ENCODE measurements at places on chromosomes 12 and 14.

GRCh38 chr12:112096070-112096469 lies 12.5 kb downstream of the NAA25 start:
- no peak for DNase-seq

GRCh38 chr12:43551971-43552559 lies at the start of gene ADAMTS20:
Gene ADAMTS20, minus strand, starts transcription at chr12:43552203. Its CDS starts 282 bp downstream, at chr12:43551921.
- DNase-seq = no peak

- DNase-seq = no peak
These were observed 272.3 kb downstream of the TMTC2 start for GRCh38 chr12:82958966-82959365.

DNA sequence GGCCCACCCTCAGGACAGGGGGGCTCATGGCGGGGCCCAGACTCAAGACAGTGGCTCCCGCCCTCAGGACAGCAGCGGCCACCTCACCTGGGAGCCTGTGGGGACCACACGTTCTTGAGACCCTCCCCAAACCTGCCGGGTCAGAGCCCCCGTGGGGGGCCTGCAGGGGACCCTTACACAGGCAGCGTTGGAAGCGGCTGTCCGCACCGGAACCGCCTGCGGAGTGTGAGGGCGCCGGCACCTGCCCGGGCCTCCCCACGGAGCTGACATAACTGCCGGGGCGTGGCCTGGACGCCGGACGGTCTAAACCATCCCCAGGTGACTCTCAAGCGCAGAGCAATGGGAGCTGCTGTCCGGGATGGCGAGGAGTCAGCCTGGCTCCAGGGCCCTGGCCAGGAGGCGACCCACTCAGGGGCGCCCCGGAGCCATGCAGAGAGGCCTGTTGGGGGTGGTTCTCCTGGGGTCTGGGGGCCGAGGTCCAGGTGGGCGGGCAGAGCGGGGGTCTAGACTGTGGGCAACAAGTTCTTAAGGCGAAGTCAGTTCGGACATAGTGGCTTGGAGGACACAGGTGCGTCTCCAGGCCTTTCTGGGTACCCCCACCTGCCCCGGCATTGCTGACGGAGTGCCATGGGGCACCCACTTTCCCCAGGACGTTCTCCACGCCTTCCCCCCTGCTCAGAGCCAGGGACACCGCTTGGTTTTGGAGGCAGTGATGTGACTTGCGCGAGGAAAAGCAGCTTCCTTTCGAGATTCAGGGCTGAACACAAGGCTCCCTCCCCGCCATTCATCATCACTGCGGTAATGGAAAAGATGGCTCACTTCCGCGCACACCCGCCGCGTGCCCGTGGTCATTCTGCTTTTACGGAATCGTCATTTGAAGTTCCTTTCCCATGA lies 23.2 kb downstream of the GALNT9 start:
- DNase-seq = no peak

GRCh38 chr14:66359500-66359899 lies 126.7 kb upstream of the CCDC196 start:
- peak; percentile 58 for DNase-seq

- no peak for DNase-seq
These were observed 220.4 kb upstream of the GARIN6 start for GRCh38 chr12:99427104-99427503.

DNA sequence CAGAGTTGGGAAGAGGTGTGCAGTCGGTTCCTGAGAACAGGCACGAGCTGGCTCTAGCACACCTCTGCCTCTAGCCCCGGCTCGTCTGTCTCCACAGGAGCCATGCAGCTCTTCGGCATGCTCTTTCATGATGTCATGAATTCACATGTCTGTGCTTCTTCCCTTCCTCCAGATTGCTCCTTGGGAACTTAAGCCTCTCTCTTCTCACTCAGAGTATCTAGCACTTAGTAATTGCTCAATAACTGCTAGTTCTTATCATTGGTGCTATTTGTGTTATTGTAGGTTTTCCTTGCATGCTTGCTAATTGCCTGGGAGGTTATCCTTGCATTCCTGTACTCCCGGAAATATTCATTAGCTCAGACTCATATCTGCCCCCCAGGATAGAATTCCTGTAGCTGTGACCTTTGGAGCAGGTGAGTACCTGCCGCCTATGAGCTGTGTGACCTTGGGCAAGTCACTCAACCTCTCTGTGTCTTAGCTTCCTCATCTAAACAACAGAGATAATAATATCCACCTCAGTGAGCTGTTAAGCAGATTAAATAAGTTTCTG lies 19.5 kb downstream of the FAM181A start:
- no peak for DNase-seq

DNA sequence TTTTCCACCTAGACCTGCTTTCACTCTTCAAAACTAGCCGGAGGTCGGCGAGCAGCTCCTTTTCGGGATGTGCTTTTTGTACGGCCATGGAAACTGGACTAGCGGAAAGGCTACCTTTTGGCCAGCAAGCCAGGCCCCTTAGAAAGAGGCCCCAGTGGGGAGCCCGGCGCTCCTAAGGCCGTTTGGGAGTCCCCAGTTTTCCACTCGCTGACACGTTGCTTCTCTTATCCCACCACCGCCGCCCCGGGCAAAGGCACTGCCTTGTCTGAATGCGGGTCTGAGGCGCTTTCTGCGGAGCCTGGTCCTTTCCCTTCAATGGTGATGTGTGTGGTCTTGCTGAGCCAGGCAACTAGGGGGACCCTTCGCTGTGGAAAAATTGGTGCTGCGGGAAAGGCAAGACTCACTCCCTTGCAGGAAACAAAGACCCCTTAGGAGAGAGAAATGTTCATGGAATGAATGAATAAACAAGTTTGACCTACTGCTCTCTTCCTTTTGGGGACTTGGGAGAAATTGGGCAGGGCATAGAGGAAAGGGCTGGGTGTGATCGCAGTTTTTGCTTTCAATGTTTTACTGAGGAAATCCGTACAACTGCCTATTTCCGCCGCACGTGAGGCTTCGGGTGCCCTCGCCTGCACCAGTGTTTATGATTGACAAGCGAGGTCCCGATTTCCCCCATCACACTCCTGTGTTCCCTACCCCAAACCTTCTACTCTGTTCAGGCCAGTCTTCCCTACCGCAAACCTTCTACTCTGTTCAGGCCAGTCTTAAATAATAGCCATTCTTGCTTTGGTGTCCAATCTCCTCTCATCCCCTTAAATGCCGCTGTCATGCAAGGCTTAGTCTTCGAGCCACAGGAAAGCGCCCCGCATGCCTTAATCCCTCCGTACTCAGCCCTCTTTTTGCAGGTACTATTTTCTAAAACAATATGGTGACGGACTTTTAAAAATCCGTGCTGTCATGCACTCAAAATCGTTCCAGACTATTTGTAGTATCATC lies 1.0 kb upstream of the SLC38A2 start:
- no peak for DNase-seq

DNA sequence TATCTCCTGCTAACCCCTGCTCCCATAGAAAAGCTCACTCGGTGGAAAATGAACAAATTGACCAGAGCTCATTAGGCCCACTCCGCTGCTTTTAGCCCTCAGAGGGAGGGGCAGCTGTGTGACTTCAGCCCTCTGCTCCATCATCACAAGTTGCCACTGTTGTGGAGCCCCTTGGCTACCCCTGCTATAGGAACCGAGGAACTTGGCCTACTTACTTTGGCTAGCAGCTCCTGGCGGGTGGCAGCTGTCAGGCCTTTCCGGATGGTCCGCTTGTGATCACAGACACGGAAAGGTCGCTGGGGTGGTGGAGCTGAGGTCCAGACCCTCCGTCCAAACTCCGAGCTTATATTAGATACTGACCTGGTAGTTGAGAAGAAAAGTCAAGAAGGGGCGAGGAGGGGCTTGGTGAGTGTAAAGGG lies 612 bp downstream of the CIDEB start:
- no peak for DNase-seq

GRCh38 chr12:28988325-28988704 lies 160.8 kb upstream of the FAR2 start:
- no peak for DNase-seq

- no peak for DNase-seq
These were observed 657.6 kb downstream of the MED13L start for GRCh38 chr12:115619889-115620288.

GRCh38 chr12:112418608-112419296 lies at the start of gene PTPN11:
Gene PTPN11, plus strand, starts transcription at chr12:112418947. Its CDS starts 165 bp downstream, at chr12:112419112.
- DNase-seq = peak; percentile 87

GRCh38 chr12:76142305-76142704 lies 57.8 kb upstream of the NAP1L1 start:
- DNase-seq = peak; percentile 6

DNA sequence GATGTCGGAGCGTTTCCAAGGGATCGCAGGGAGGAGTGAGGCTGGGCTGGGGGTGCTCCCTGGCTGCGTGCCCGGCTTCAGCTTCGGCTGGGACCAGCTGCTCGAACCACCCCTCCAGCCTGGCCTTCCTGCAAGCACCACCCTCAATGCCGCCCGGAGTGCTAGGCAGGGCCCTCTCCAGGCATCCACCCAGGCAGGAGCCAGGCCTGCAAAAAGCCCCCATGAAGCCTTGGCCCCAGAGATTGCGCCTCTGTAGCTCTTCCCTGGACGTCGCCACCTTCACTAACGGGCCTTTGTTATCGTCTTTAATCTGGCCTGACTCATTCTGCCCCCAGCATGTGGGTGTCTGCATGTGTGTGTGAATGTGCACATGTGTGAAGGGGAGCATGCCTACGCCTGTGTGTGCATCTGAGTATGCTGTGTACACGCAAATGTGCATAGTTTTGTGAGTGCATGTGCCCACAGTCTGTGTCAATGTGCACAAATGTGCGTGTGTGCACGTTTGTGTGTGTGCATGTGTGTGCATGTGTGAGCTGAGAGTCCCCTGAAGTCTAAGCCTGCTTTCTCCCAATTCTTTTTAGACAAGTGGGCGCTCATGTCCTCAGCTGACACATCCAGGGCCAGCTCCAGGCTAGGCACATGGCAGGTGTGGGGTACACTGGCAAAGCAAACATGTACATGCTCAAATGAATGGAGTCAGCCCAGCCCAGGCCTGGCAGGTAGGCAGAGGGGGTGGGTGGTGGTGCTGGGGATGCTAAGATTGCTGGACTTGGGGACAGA lies 195.4 kb upstream of the C14orf180 start:
- DNase-seq = peak; percentile 82

- DNase-seq = no peak
These were observed 24.7 kb downstream of the INSM2 start for GRCh38 chr14:35558680-35559079.

- no peak for DNase-seq
These were observed 16.2 kb downstream of the ACIN1 start for GRCh38 chr14:23078692-23079116.

GRCh38 chr14:59511916-59512575 lies 27.7 kb downstream of the JKAMP start:
- peak; percentile 28 for DNase-seq

GRCh38 chr12:27826076-27826475 lies 46.0 kb upstream of the MANSC4 start:
- DNase-seq = no peak

GRCh38 chr14:44620121-44621019 lies 113.3 kb upstream of the FSCB start:
- no peak for DNase-seq

DNA sequence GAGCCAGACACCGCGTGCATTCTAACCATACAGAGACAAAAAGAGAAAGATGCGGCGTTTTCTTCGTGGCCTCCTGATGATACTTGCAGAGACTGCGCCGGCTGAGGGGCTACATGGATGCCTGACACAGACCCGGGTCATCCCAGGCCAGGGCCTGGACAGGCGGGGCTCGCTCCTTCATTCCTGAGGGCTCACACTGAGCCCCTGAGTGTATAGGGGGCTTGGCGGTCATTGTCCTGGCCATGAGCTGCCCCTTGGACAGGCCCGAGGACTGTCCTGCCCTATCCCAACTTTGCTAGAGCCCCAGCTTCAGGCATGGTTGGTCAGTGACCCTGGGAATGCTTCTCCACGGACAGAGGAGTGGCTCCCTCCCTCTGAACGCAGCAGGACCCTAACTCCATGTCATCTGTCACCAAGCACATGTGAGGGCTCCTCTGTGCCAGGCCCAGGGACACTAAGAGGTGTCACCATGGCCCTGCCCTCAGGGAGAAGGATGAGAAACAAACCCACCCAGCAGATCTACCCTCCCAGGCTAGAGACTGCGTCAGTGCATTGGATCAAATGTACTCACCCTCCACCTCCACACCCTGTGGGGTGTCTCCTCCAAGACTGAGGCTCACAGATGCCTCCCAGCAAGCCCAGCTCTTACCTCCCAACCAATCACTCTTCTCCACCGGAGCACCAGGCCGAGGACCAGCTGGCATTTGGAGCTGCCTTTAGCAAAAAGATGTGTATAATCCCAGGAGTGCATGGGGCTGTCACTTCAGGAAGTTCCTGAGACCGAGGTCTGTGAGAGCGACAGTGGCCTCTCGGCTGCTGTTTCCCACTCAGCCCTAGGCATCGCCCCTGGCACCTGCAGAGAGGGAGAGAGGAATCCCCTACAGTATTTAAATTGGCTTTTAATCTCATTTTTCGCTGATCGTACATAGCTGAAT lies 102.7 kb downstream of the DICER1 start:
- DNase-seq = no peak

DNA sequence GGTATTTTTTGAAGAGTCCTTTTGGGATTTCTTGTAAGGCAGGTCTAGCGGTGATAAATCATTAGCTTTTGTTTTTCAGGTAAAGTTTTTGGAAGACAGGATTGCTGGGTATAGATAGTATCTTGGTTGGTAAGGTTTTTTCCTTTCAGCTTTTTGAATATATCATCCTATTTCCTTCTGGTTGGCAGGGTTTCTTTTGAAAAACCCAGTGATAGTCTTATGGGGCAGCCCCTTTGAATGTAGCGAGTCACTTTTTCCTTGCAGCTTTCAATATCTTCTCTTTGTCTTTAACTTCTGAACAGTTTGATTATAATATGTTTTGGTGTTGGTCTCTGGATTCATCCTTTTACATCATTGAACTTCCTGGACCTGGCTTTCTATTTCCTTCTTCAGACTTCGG lies 20.2 kb downstream of the TMX1 start:
- DNase-seq = no peak

- no peak for DNase-seq
These were observed 451.3 kb downstream of the GLT1D1 start for GRCh38 chr12:129304529-129304928.

GRCh38 chr14:89616852-89617341 lies 199.9 kb upstream of the FOXN3 start:
- DNase-seq = peak; percentile 6

DNA sequence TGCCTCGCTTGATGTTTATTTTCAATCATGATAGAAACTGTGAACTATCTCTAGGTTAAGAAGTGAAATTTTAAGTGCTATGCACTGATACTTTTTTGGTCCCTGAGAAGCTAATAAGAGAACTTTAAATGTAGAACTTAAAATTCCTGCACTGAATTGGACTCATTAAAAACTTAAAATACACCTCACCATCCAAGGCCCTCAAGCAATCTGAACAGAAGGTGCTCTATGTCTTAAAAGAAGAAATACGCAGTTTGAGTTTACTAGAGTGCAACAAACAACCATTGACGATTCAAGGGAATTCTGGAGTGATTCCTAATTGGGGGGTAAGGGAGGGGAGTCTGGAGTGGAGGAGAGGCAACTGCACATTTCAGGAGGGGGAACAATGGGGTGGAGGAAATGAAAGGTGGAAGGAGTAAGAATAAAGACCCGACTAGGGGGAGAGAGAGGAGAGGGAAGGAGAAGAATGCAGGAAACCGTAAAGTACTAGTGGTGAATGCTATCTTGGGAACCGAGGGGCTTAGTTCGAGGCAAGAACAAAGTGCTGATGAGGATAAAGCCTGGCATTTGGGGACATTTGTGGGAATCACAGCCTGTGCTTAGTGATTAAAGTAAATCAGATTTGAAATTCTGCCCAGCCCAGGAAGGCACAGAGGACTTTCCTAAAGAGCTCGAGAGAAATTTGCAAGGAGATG lies 389.7 kb downstream of the AACS start:
- no peak for DNase-seq

- no peak for DNase-seq
These were observed 35.7 kb downstream of the HIGD1C start for GRCh38 chr12:50988051-50988450.

- DNase-seq = no peak
These were observed 16.1 kb downstream of the DIO3 start for GRCh38 chr14:101577221-101577909.
